ENCODE measurements at places on chromosomes 16 and 17.

- DNase-seq: no peak
Measured at GRCh38 chr16:35687781-35688180, 2228.4 kb downstream of the TP53TG3F start.

DNA sequence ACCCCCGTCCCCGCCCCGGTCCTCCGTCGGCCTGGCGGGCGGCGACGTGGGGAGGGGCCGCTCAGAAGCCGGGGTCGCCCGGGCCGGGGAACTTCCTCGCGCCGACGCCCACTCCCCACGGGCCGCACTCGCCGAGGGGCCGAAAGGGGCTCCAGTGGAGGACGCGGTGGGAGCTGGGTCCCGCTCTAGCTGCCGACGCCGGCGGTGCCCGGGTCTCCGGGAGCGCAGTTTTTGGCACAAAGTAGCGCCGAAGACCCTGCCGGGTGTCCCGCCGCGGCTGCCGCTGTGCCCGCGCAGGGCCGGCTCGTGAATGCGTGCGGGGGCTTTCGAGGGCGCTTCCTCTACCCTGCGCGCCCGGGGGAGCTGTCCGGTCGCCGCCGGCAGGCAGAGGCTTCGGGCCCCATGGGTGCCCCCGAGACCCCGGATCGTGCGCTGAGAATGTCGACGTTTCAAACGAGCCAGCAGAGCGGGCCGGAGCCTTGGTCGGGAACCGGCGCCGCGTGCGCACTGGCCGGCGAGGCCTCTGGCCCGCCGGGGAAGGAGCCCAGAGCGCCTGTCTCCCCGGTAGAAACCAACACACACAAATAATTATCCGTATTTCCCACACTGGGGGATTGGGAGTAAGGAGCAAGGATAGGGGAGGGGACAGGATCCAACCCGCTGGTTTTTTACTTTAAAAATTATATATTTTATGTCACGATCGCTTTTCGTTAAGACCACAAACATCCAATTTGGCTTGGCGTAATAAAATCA, 46.6 kb upstream of the SLC38A10 start:
- DNase-seq: no peak

DNA sequence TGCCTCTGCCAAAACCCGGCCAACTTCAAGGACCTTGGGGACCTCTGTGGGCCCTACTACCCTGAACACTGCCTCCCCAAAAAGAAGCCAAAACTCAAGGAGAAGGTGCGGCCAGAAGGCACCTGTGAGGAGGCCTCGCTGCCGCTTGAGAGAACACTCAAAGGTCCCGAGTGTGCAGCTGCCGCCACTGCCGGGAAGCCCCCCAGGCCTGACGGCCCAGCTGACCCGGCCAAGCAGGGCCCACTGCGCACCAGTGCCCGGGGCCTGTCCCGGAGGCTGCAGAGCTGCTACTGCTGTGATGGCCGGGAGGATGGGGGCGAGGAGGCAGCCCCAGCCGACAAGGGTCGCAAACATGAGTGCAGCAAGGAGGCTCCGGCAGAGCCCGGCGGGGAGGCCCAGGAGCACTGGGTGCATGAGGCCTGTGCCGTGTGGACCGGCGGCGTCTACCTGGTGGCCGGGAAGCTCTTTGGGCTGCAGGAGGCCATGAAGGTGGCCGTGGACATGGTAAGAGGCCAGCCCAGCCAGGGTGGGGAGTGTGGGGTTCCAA, 38.7 kb downstream of the SREBF1 start:
- no peak for DNase-seq

DNA sequence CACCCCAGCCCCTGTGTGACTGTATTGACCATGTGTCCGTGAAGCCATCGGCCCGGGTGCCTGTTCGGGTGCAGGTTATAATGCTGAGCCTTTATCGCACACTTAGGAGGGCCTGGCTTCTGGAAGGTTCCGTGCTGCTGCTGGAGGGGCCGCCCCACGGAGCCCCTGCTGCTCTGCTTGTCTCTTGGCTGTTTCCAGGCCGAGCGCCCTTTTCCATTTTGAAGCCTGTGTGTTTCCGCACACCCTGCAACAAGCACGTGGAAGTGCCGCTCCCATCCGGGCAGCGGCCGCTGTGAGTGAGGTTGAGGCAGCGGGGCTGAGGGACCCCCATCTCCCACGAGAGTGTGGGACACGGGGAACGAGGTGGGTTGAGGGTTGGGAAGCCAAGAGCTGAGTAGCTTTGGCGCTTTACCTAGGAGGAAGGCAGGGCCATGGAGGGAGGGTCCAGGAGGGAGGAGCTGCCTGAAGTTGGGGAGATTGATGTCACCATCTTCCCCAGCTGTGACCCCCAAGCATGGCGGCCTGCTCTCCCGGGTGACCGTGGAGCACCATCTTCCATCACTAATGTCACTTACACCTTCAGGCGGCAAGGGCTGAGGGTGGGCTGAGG, 200.1 kb upstream of the GSE1 start:
- no peak for DNase-seq

- DNase-seq: peak; percentile 52
Measured at GRCh38 chr16:2085669-2086068, 37.9 kb downstream of the TSC2 start.

- peak; percentile 79 for DNase-seq
Measured at GRCh38 chr17:39115135-39115534, 36.3 kb downstream of the PLXDC1 start.

GRCh38 chr17:63309021-63309420, 137.1 kb downstream of the CYB561 start:
- DNase-seq: no peak
